ENCODE measurements at places on chromosomes 7 and 10.

GRCh38 chr7:151086802-151087244 is 548 bp downstream of the AGAP3 start:
- DNase-seq, result peak; percentile 54

- DNase-seq, result peak; percentile 42
Measured at GRCh38 chr10:72834183-72834825, 59.2 kb upstream of the OIT3 start.

DNA sequence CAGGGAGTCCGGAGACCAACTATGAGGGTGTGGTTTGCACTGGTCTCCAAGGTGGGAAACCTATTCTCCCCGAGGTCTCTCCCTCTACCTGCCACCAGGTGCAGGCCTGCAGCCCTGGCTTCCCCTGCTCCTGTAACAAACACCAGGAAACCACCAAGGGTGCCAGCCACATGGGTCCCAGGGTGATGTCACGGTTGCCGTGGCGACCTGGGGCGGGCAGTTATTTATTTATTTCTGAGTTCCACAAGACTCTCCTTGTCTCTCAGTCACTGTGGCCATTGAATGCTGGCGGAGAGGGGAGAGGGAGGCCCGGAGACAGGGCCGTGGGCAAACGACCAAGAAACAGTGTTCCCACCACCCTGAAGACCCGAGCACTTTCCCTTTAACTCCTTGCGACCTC is 27.0 kb downstream of the MMD2 start:
- peak; percentile 7 for DNase-seq

DNA sequence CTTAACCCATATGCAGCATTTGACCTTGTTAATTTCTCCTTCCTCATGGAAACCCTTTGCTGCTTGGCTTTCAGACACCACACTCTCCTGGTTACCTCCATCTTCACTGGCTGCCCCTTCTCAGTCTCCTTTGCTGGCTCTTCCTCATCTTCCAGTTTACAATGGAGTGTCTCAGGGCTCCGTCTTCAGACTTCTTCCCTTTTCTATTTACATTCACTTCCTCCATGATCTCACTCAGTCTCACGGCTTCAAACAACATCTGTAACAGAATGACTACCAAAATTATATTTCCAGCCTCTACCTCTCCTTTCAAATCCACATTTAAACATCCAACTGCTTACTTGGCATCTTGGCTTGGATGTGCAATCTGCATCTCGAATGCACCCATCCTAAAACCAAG is 140.4 kb downstream of the DKK1 start:
- DNase-seq, result no peak

DNA sequence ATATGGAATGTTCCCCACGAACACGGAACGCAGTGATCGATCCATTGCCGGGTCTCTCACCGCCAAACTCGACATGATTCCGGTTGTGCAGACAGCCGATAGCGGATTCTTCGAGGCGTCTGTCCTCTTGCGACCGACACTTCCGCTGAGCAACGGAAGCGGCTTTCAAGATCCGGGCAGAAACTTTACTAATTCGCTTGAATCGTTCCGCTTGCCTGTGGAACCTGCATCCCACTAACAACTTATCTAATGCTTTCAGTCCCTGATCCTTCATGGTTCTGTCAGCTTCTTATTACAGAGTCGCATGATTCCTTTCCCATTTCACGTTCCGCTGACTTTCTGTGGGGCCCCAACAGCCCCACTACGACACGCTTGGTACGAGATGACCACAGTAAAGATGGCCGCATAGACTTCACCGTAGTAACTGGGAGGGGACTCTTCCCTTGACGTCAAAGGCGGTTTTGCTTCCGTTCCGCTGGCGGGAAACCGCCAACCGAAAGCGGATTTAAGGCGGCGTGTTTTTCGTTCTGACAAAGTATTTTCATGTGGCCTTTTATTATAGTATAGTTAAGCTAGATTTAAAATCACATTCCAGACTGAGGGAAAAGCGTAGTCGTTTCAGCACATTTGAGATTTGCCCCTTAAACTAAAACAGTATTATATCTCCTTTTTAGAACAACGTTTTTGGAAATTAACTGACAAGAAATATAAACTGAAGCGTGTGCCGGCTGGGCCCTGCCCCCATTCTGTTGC is at the start of gene CSTF2T:
TSS of gene CSTF2T (minus strand) at position 121 of the 753 bp plus-strand sequence. CDS start at position 75, 46 bp downstream.
- DNase-seq, result peak; percentile 91

- DNase-seq, result no peak
Measured at GRCh38 chr7:139631520-139632031, 108.1 kb downstream of the CLEC2L start.

DNA sequence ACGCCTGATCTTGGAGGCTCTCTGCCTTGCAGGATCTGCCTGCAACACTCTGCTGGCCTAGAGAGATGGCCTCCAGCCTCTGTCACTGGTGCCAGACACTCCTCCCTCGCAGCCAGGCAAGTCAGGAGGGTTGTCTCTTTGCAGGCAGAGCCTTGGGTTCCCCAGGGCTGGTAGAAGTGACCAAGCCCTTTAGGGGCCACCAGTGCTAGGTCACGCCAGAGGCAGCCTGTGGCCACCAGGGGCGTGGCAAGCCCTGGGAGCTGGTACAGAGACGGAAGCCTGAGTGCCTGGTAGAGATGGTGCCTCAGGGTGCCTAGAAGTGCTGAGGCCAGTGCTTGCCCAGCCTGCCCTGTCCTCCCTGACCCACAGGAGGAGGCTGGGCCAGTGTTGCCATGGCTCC is 9.1 kb downstream of the ADCYAP1R1 start:
- DNase-seq, result no peak

Data from activated CD4-positive, alpha-beta T cell treated with anti-CD3 and anti-CD28 coated beads for 48 hours (primary cell).